ENCODE measurements at places on chromosomes 4 and X.

DNA sequence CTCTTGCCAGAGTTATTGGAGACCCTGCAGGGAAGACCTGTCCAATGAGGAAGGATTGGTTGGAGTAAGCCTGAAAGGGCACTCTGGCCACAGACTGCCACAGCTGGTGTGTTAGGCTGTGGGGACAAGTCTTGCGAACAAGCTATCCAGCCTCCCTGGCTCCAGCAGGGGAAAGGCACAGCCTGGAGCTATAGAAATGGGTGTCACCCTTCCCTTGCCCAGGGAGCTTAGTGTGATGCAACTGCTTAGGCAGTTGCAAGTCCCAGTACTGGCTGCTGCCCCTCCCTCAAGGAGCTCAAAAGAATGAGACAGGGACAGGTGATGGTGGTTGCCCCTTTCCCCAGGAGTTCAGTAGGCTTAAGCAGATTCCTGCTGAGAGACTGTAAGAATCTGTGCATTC, 165.7 kb upstream of the CT83 start:
- DNase-seq = no peak

DNA sequence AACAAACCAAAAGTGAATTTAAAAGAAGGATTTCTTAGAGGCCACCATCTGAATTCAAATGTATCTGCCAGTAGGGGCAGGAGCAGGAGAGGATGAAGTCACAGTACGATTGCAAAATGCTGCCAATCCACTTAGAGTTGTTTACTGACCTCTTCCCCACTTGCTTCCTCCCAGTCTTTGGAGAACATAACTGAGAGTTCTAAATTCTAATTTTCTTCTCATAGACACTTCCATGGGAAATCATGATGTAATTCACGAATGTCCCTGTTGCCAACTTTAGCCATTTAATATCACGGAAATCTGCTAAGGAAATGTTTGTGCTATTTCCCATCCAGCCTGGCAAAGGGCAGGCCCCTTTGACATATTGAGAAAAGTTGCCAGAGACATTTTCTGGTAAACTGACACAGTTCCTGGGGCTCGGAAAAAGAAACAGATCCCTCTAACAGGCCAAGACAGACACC, 33.6 kb upstream of the NOCT start:
- DNase-seq = no peak

DNA sequence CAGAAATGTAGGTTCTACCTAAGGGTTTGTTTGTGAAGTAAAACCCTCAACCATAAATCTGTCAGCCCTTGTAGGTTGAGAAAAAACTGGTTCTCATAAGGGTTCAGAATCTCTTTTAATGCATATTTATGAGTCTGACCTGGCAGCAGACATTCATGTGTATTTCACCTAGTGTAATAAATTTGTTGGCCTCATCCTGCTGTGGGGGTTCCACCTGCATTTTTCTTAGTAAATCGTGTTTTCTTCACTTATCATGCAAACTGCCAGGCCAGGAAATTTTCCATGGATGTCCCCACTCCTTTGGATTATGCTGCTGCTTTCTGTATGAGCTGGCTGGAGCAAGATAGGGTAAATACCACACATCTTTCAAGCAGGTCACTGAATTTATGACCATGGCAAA, 42.4 kb downstream of the KLHL13 start:
- DNase-seq = no peak

DNA sequence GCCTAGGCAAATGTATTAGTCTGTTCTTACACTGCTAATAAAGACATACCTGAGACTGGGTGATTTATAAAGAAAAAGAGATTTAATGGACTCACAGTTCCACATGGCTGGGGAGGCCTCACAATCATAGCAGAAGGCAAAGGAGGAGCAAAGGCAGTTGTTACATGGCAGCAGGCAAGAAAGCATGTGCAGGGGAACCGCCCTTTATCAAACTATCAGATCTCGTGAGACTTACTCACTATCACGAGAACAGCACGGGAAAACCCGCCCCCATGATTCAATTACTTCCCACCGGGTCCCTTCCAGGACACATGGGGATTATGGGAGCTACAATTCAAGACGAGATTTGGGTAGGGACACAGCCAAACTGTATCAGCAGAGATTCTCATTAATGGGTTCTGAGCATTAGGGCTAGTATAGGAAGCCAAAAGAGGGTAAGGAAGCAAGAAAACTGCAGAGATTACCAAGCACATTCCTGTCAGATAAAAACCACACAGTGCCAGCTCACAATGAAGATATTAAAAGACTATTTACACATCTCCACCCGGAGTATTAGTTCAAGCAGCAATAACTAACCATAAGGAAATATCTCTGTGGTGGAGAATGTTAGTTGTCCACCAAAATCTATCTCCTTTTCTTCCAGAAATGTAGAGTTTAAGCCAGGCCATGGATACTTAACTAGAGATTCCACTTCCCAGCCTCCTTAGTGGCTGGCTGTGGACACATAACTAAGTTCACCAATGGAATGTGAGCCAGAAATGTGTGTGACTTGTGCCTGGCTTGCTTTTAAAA, 61.2 kb upstream of the HOPX start:
- no peak for DNase-seq

DNA sequence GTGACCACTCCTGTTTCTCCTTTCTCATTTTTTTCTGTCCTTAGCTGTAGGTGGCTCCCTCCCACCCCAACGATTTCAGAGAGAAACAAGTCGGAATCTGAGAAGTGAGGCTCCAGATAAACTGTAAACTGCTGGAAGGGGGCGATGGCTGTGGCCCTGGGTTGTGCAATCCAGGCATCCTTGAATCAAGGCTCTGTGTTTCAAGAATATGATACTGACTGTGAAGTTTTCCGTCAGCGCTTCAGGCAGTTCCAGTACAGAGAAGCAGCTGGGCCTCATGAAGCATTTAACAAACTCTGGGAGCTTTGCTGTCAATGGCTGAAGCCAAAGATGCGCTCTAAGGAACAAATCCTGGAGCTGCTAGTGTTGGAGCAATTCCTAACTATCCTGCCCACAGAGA, 37.7 kb downstream of the ETDC start:
- no peak for DNase-seq

- DNase-seq = no peak
These were observed 57.6 kb downstream of the PLAC1 start for GRCh38 chrX:134600714-134601113.

GRCh38 chr4:140400111-140400510, 26.7 kb downstream of the SCOC start:
- DNase-seq = no peak

GRCh38 chr4:8340781-8341241, 71.3 kb downstream of the HTRA3 start:
- no peak for DNase-seq

DNA sequence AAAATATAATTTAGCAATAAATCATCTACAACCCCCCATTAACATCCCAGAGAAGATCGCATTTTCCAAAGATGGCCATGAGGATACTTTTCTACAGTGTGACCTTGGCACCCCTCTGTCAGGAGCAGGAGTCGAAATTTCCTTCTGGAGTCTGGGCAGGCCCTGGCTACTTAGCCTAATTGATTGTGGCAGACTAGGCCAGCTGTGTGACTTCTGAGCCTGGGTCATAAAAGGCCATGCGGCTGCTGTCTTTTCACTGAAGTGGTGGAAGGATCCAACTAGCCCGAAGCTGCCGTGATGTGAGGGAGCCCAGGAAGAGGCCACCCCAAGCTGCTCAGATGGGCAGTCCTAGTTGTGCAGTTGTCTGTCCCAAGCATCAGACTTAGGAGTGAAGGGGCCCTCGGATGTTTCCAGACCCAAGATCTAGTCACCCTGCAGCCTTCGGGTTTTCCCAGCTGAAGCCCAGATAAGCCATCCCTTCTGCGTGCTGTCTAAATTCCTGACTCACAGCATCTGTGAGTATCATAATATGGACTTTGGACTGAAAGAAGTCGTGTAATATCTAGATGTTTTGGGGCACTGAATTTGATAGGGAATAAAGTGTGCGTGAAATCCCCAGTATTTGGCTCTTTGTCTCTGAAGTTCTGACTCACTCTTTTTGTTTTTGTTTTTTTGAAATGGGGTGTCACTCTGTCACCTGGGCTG, 21.0 kb downstream of the PDK3 start:
- no peak for DNase-seq

DNA sequence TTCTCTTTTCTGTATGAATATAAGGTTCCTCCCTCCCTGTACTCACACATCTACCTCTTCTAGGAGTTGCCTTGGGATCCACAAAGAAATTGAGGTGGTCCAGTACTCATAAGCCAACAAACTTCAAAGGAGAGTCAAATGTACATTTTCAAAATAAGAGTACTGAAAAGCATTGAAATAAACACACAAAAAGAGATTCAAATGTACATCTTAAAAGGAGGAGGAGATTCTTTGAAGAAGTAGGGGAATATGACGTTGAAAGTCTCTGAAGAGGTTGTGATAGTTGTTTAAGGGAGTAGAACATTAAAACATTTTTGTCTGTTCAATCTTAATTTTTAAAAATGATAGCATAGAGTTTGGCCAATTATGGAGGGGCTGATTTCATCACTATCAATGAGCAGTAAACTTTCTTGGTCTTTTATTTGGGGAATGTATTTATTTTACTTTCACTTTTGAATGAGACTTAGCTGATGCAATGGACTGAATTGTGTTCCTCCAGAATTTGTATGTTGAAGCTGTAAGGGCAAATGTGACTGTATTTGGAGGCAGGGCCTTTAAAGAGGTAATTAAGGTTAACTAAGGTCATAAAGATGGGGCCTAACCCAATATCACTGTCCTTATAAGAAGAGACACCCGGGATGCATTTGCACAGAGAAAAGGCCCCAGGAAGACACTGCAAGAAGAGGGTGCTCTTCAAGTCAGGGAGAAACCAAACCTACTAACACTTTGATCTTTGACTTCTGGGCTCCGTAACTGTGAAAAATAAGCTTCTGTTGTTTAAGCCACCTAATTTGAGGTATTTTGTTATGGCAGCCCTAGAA, 226.3 kb upstream of the PGRMC2 start:
- no peak for DNase-seq

DNA sequence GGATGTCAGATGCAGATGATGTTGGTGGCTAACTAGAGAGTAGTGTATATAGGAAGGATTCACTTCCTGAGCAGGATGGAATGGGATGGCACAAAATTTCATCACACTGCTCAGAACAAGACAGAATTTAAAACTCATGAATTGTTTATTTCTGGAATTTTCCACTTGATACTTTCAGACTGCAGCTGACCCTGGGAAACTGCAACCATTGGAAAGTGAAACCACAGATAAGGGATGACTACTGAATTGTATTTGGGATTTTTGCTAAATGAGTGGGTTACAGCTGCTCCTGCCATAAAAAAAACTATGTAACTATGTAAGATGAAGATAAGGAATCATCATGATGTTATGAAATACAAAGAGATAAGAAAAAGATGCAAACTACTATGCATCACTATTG, 51.4 kb downstream of the NPY5R start:
- DNase-seq = no peak

GRCh38 chr4:85826060-85826678, 351.2 kb downstream of the ARHGAP24 start:
- no peak for DNase-seq

DNA sequence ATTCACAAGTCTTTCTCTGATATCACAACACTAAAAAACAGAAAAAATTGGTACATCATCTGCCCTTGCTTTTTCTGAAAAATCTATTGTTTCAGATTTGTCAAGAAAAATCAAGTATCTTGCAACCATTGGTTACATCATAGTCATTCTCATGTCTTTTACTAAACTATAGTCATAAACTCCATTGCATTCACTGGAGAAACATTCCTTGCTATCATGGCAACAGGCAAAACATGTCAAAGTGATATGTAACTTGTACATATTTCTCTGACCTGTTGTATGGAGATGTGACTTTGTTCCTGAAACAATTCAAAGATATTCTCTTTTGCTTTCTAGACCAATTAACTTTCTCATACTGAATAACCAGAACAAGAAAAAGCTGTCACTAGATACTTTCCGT, 121.9 kb upstream of the ANK2 start:
- DNase-seq = no peak

- peak; percentile 8 for DNase-seq
These were observed 26.9 kb downstream of the ARSJ start for GRCh38 chr4:113952452-113953029.

- DNase-seq = no peak
These were observed 718.7 kb upstream of the TENM3 start for GRCh38 chr4:181524499-181524898.

- no peak for DNase-seq
These were observed 24.8 kb downstream of the KLHL15 start for GRCh38 chrX:24002167-24002566.

DNA sequence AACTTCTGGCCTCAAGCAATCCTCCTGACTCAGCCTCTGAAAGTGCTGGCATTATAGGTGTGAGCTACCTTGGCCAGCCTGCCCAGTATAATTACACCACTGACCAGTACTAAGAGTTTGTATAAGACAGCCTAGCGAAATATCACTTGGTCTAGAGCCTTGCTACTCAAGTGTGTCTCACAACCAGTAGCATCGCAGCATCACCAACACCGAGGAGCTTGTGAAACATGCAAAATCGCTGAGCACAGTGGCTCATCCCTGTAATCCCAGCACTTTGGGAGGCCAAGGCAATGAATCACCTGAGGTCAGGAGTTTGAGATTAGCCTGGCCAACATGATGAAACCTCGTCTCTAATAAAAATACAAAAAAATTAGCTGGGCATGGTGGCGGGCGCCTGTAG, 102.0 kb upstream of the GATB start:
- no peak for DNase-seq

DNA sequence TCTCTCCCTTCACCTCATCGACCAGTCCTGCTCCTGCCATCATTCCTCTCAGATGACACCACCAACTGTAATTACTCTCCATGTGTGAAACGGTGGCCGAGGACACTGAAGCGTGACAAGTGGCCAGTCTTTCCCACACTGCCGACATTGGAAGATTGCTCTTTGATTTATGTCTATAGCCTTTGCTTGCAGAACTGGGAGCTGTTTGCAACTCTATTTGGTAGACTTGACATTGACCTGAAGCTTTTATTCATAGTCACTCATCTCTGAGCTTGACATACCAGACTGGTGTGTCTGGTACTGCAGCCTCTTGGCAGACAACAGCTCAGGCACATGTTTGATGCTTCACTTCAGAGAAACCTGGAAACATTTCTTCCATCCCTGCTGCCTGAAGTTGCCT, 121.8 kb upstream of the GALNT7 start:
- DNase-seq = peak; percentile 25

DNA sequence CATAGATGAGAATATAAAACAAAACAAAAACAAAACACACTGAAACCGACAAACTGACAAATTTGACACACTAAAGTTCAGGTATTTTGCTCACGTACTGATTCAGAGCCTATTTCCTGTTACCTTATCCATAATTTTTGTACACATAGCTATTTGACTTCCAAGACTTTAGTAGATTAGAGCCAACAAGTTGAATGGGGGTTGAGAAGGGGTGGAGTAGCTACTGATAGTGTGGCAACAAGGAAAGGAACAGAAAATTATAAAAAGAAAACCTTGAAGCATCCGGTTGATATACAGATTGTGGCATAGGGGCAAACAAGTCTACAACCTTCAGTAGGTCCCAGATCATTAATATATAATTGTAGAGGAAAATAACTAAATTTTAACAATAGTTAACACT, 92.3 kb upstream of the RASGEF1B start:
- DNase-seq = no peak

GRCh38 chr4:12562021-12562420, 922.1 kb downstream of the RAB28 start:
- DNase-seq = no peak

Data from NCI-H1105 (cell line).